ENCODE measurements at places on chromosomes 7 and 10.

GRCh38 chr7:55100544-55101327 lies 81.9 kb downstream of the EGFR start:
- DNase-seq: no peak

DNA sequence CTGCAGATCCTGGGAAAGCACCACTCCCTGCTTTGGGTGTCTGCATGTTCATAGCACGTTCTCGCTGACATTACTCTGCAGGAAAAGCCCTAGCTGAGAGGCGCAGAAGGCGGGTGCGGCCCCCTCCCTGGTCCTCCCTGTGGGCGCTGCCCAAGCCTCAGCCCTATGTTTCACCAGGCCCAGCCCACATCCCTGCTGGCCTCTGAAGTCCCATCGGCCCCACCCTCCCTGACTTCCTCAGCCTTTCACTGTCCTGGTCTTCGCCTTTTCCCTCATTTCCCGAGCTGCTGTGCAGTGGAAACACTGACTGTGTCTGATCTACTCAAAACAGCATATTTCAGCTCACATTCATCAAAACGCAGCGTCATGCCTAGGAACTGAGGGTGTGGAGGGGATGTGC lies 36.3 kb upstream of the DIP2C start:
- no peak for DNase-seq

- DNase-seq: no peak
Measured at GRCh38 chr7:137846827-137847567, at the start of gene DGKI. DGKI (minus strand) TSS chr7:137846974.

GRCh38 chr10:22464966-22465629 lies 119.8 kb downstream of the SPAG6 start:
- no peak for DNase-seq

DNA sequence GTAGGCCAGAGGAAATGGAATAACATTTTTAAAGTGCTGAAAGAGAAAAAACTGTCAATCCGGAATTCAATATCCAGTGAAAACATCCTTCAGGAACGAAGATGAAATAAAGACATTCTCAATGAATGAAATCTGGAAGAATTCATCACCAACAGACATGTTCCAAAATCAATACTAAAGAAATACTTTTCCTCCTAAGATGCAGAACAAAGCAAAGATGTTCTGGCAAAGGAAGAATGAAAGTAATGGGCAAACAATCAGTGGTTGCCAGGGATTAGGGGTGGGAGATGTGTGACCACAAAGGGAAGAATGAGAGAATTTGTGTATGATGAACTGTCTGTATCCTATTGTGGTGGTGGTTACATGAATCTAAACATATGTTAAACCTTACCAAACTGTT lies 52.8 kb upstream of the EEPD1 start:
- DNase-seq: no peak

- peak; percentile 40 for DNase-seq
Measured at GRCh38 chr7:13778967-13779366, 210.5 kb downstream of the ETV1 start.

GRCh38 chr7:80999100-80999499 lies 80.2 kb upstream of the SEMA3C start:
- DNase-seq: no peak

- DNase-seq: no peak
Measured at GRCh38 chr10:130353928-130354572, 217.9 kb downstream of the GLRX3 start.

GRCh38 chr10:88803641-88804040 lies 1.1 kb downstream of the LIPM start:
- no peak for DNase-seq

DNA sequence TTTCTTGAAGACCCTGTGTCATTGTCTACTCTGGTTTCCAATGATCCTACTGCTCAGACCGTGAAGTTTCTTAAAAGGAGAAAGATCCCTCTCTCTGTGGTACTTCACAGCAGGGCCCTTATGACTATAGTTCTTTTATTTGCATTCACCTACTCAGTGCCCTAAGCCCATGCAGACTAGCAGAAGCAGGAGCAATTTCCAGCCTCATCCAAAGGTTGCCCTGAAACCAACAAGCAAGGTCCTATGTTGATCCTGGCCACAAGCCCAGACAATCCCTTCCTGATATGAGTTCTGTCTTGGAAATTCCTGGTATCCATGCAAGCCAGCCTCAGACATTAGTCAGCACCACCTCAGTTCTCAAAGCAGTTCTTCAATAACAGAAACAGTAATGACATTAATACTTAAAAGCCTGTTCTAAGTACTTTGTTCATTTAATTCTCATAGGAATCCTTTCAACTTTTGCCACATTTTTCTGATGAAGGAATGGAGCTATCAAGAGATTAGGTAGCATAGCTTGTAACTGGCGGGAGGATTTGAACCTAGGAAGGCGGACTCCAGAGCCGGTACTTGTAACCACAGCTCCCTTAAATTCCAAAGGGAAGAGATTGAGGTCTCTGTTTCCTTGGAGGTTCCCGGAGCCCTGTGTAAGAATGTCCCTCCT lies 58.1 kb upstream of the ST8SIA6 start:
- DNase-seq: no peak

DNA sequence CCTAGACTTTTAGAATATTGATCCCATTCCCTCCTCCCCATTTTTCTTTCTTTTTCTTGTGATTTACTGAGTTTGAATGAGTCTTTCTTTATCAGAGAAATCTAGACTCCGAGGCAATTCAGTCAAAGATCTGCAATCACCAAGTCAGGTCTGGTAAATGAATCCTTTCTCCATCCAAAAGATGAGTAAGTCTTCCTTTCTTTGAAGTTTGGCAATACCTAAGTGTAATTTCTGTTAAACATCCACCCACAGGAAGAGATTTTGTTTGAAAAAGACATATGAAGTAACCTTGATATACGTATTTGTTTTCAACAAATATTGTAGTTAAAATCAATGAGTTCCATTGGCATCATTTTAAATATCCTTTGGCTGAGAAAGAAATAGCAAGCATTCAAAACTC lies 58.3 kb downstream of the SLC39A12 start:
- DNase-seq: no peak

GRCh38 chr7:78099715-78100394 lies 301.3 kb downstream of the PHTF2 start:
- no peak for DNase-seq

GRCh38 chr7:374706-375311 lies 84.8 kb downstream of the FOXL3 start:
- peak; percentile 0 for DNase-seq

- DNase-seq: no peak
Measured at GRCh38 chr7:108643136-108643535, 73.5 kb downstream of the DNAJB9 start.

GRCh38 chr7:97025983-97026714 lies 1.5 kb upstream of the DLX5 start:
- no peak for DNase-seq

DNA sequence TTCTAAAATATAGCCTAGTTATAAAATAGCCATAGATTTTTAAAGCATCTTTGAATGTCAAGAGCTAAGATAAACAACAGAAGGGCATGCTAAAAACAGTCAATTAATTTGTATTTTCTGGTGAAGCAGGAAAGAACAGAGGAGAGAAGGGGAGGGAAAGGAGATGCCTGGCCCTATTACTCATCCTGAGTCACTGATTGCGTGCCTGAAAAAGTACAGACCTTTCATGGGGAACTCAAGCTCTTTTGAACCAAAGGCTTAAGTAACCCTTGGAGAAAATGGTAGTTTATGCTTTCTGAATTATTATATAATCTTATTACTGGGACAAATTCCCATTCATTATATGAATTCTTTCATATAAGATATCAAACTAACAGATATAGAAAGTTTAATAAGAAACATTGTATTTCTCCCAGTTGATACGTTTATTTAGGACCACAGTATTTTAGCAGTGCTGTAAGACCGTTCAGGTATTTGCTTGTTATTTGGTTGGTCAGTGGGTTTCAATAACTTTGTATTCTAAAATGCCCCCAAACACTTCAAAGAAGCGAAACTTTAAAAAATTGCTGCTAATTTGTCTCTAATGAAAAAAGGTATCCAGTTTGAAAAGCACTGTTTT lies 151.3 kb downstream of the HGF start:
- DNase-seq: no peak

DNA sequence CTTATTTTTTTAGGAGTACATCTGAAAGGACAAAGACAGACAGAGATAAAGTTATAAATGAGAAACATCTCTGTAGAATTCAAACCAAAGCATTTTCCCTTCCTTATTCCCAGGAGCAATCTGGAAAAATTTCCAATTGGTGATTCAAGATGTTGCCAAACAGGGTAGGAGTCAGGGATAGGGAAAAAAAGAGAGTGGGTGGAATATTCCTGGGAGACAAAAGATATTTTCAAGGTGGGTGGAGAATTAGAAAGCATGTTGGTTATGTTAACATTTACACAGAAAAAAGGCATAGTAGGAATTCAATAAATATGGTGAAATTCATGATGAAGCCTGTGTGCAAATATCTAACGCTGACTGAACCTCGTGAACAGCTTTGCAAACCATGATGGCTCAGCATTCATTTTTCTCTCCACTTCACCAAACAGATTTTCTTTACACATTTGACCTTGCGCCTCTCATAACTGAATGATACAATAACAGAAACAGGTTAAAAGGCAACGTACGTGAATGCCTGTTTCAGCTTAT lies 25.1 kb downstream of the SLC26A5 start:
- no peak for DNase-seq

DNA sequence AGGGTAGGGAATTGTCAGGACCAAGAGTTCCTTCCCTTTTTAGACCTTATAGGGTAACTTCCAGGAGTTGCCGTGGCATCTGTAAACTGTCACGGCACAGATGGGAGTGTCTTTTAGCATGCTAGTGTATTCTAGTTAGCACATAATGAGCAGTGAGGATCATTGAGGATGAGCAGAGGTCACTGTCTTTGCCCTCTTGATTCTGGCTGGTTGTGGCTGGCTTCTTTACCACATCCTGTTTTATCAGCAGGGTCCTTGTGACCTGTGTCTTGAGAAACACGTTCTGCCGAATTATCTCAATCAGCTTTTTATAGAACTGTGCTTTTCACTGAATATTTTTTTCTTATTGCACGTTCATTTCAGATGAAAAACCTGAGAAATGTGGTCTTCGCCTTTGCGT lies 41.5 kb downstream of the MINPP1 start:
- DNase-seq: no peak

DNA sequence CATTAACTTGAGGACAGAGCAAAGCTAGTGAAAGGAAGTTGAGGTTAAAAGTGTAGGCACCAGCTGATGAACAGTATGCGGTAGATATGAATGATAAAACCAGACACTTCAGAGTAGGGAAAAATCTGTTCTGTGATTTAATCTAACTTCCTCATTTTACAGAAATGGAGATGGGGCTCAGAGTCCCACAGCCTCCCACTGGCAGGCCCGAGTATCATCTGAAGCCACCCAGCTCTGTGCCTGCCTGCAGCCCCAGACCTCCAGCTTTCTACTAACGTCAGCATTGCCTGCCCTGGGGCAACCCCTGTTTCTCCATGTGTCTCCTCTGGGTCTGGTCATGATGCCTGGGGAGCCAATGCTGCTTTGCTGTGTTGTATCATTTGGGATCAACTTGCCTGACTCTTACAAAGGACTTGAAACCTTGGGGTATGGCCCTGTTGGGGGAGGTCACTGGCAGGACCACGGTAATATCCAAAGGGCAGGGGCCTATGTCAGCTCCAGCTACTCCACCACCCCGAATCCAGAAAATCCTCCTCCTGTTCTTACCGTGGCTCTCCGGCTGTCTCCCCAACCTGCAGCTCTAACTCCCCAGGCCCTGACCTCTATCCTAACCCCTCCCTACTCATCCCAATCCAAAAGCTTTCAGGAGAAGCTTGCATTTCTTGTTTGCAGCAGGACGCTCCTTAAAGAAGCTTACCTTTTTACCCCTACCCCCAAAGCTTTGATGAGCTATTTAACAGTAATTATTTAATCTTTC lies 56.2 kb upstream of the NPY start:
- DNase-seq: peak; percentile 6

DNA sequence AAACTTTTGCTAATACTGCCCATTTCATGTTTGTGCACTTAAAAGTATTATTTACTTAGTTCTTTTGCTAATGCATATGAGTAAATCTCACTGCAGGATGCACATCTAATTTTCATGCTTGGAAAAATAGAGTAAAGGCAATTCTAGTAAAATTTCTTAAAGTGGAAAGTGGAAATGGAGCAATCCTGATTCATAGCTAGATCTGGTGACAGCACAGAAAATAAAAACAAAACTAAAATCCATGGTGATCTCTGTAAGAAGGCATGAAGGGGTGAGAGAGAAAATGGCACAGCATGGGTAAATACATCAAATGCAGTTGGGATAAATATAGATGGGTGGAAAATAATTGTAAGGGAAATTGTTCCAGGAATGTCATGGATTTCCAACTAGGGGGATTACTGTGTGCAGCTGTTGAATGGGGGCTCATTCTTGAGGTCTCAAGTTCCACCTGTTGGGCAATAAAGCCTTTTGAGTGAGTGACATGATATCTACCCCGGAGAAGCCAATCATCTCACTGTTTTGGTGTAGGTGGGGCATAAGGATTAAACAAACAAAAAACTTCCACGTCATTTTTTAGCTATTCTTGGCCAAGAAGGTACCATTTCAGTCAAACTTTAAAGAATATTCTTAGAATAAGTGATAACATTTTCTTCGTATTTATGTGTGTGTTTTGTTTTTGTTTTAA lies 1.7 kb upstream of the MCU start:
- DNase-seq: no peak

- peak; percentile 21 for DNase-seq
Measured at GRCh38 chr7:37833107-37833817, 15.1 kb upstream of the NME8 start.

GRCh38 chr7:134991469-134992339 lies 5.4 kb downstream of the AGBL3 start:
- DNase-seq: no peak

GRCh38 chr10:97454330-97455036 lies 8.5 kb downstream of the ZDHHC16 start:
- DNase-seq: peak; percentile 17

All from activated naive CD4-positive, alpha-beta T cell treated with Interleukin-2 at 50 U/mL for 16 hours (primary cell).